ENCODE measurements at places on chromosomes 13 and 19.
A peak's percentile ranks its signal among the peaks of the same experiment; 100 is the strongest.

DNA sequence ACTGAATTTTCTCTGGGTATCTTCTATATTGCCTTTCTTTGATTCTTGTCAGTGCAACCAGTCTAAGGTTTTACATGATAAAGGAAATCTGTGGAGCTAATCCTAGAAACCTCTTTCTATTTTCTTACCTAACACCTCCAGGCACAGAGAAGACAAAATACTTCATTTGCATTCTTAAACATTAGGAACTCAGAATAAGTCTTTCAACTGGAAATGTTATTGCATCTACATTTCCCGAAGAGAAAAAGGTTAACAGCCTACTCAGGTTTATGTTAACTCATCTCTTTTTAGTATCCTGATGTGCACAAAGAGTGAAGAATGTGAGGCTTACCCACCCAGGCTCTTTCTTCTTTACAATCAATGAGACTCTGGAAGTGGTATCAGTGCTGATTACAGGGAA lies 106.7 kb downstream of the PCCA start:
- DNase-seq: no peak

- no peak for DNase-seq
These were observed 71.3 kb downstream of the KLF12 start for GRCh38 chr13:74062933-74063332.

GRCh38 chr19:55543567-55543966 lies 1.8 kb downstream of the SBK3 start:
- no peak for DNase-seq

DNA sequence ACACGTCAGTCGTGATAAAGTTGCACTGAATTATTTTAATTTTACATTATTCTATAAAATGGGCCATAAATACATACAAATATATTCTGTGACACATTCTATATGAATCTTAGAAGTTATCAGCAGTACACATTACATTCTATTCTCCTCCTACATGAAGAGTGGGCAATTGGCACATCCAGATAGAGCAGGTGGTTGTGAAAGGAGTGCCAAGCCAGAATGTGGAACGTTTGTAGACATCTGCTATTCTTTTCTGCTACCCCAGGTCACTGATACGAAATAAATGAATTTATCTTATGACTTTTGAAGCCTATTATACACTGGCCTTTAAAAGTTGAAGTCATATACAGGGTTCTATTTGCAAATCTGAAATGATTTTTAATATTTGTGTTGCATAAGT lies 373.2 kb downstream of the PCDH17 start:
- DNase-seq: no peak

- no peak for DNase-seq
These were observed 333.9 kb downstream of the RFC3 start for GRCh38 chr13:34151885-34152284.

DNA sequence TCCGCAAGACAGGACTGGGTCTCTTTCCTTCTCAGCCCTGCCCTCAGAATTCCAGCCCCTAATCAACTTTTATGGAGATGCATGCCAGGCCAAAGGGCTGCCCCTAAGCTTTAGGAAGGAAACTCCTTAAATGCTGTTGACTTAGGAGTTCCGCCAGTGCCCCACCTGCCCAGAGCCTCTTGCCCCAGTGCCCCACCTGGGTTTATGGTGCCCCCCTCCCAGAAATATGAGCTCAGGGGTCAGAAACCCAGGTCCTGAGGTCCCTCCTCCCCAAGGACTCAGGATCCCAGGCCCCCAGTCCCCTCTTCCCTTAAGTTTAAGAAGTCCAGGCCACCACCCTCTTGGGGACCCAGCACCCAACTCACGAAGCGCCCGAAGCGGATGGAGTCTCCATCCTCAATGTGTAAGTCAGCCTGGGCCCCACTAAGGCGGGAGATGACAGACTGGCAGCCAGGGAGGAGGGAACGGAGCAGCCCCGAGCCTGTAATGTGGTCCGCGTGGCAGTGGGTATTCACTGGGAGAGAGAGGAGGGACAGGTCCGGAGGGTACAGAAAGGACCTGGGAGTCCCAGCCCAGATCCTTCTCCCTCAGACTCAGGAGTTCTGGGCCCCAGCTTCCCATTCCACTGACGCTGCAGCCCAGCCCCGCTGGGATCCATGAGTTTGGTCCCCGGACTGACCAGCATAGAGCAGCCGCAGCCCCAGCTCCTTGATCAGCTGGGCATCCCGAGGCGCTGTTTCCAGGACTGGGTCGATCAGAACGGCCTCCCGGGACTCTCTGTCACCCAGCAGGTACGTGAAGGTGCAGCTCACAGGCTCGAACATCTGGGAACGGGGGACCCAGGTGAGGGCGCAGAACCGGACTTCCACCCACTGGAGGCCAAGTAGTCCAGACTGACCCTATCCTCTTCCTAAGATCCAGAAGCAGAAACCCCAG lies 897 bp downstream of the ETHE1 start:
- DNase-seq: peak; percentile 50

DNA sequence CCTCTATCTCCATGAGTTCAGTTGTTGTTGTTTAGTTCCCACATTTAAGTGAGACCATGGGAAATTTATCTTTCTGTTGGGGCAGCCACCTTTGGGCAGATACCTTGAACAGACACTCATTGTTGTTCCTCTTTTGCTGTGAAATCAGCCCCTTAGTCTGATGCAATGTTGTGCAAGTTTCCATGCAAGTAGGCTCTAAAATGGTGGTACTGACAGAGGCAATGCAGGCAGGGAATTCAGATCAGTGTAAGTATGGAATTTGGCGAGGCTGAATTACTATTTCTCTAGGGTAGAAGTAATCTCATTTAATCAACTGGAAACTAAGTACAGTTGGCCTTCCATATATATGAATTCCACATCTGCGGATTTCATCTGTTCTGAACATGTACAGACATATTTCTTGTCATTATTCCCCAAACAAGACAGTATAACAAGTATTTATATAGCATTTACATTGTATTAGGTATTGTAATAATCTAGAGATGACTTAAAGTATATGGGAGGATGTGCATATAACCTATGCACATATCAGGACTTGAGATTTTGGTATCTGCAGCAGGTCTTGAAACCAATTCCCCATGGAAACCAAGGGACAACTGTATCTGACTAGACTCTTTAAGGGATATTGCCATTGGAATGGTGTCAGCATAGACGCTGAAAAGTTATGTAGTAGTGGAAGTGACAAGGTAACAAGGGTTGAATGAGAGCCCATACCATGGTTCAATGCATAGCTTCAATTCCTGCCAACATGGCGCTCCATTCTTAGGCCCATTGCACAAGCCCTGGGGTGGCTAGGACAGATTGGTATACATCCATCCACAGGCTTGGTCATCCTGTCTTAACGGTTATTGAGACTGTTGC lies 281.5 kb upstream of the HTR2A start:
- no peak for DNase-seq

DNA sequence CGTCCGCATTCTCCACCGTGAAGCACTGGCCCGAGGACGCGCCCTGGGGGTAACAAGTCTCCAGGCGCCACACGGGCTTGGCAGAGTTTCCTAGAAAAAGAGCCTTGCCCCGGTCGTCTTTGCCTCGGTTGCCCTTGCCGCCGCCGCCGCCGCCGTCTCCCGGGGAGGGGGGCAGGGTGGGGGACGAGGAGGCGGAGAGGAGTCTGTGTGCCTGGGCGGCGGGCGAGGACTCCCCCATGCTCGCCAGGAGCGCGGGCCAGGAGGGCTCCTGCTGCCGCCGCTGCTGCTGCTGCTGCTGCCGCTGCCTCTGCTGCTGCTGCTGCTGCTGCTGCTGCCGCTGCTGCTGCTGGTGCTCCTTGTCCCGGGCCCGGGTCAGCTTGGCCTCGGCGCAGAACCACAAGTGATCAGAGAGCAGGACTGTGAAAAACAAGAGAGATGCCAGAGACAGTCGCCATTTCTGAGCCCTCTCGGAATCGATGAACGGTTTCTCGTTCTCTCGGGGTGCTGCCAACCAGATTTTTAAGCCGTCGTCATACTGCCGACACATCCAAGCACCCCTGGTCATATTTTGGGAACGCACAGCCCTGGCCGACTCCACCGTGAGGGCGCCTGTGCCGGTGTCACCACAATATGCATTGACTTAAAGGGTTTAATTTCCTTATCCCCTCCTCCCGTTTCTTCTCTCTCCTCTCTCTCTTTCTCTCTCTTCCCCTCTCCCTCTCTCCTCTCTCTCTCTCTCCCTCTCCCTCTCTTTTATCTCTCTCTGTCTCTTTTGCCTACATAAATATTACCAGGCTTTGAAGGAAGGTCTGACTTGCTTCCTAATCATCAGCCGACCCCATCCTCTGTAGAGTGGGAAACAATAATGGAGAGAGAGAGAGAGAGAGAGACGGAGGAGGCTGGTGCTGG lies 349.1 kb downstream of the LIG4 start:
- DNase-seq: no peak

GRCh38 chr13:61463024-61463423 lies 47.4 kb upstream of the PCDH20 start:
- DNase-seq: no peak
